ENCODE measurements at places on chromosomes 4 and X. TPM values are rescaled to one million over a fixed set of nuclear protein-coding genes. Genes with fewer than 3 reads are reported as not detected.
A peak's percentile ranks its signal among the peaks of the same experiment; 100 is the strongest.

GRCh38 chr4:164977243-164978164 is at the start of gene TRIM61:
Gene TRIM61 (minus strand): TSS chr4:164977657. CDS start chr4:164970002, 7,655 bp downstream.
- DNase-seq = no peak

The RAI2 gene
- 0.11 TPM for total RNA-seq

The PROM1 gene
- not detected for total RNA-seq

DNA sequence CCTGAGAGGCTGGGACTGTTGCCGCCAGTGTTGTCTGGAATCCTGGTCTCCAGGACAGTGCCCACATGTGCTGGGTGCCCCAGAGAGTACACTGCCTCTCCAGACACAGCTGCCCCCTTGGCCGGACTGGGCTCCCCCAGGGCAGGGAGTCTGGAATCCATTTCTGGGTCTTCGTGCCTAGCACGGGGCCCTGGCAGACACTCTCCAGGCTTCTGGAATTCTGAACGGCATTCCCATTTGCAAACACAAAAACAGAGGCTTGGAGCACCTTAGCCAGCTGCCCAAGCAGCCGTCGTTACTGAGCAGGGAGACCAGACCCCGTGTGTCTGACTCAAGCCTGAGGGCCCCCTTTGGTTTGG is 20.8 kb downstream of the HMX1 start:
- no peak for DNase-seq

GRCh38 chr4:45324455-45325417 is 598.4 kb upstream of the GNPDA2 start:
- DNase-seq = no peak

The CNGA1 gene
- not detected for total RNA-seq

DNA sequence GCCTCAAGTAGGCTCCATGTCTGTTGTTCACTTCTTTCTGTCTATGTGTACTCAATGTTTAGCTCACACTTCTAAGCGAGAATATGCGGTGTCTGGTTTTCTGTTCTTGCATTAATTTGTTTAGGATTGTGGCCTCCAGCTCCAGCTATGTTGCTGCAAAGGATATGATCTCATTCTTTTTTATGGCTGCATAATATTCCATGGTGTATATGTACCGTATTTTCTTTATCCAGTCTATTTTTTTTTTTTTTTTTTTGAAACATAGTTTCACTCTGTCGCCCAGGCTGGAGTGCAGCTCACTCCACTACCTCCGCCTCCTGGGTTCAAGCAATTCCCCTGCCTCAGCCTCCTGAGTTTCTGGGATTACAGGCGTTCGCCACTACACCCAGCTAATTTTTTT is 5.7 kb upstream of the TMEM150C start:
- no peak for DNase-seq

The FNIP2 gene
- total RNA-seq = 17.6 TPM

- no peak for DNase-seq
Observed at GRCh38 chr4:8322794-8323704, 53.5 kb downstream of the HTRA3 start.

- peak; percentile 22 for DNase-seq
Observed at GRCh38 chr4:138034871-138035270, 207.3 kb downstream of the SLC7A11 start.

The RXFP1 gene
- 0.32 TPM for total RNA-seq

GRCh38 chr4:58138786-58139668 is 1028.8 kb upstream of the IGFBP7 start:
- DNase-seq = no peak

DNA sequence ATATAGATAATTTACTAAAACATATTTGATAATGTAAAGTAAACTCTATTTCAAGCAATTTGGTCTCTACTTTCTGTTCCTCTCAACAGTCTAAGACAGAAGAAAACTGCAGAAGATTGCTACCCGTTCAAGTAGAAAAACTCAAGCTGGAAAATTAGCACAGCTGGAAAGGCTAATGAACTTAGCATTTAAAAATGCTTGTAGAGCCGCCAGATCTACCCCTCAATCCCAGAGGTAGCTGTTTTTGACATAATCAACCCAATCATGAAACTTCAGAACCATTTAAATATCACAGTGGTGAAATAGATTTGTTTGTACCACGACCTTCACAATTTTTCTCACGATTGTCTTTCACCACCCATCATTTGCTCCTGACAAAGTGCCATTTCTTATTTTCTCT is 479.5 kb downstream of the SPRY1 start:
- DNase-seq = no peak

The ASMT gene
- not detected for total RNA-seq

DNA sequence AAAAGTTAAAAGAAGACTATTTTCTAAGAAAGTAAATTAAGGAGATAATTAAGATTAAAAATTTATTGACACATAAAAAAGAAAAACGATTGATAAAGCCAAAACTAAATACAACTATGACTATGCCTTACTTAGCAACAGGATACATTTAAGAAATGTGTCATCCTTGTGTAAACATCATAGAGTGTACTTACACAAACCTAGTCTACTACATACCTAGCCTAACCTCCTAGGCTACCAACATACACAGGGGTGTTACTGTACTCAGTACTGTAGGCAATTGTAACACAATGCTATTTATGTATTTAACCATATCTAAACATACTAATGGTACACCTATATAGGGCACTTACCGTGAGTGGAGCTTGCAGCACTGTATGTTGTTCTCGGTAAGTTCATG is 108.3 kb downstream of the ANXA10 start:
- peak; percentile 24 for DNase-seq

DNA sequence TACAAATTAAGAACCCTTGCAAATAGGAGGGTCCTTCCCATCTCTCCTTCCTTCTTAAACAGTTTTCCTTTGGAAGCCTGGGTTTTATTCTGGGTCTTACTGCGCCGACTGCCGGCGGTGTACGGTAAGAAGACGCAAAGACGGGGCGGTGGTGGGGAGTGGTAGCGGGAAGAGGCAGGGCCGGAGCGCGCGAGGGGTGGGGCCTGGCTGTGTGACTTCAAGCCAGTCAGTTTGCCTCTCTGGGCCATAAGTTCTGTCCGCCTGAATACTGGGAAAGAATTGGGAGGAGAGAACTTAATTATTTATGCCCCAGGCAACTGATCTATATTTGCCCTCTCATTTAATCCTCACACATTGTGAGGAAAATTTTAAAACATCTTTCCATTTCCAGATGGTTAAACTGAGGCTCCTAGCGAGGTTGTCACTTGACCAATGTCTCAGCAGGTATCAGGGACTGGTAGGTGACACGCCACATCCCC is 726 bp upstream of the KANTR start:
- peak; percentile 68 for DNase-seq

DNA sequence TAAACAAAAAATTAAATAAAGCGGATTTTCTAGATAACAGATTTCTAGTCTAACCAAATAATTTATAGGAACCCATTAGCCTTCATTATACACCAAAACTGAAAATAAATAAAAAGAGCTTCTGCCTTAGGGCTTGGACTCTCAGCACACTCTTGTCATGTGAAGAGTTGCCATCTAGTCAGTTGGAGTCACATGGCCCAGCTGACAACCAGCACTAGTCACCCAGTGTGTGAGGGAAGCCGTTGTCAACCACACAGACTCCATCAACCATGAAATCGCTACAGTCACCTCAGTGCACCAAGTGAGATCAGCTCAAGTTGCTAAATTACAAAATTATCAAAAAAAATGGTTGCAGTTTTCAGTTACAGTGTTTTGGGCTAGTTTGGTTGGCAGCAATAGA is 470.0 kb downstream of the GASK1B start:
- DNase-seq = no peak

The SATL1 gene
- not detected for total RNA-seq

- no peak for DNase-seq
Observed at GRCh38 chr4:8310306-8310705, 40.8 kb downstream of the HTRA3 start.

DNA sequence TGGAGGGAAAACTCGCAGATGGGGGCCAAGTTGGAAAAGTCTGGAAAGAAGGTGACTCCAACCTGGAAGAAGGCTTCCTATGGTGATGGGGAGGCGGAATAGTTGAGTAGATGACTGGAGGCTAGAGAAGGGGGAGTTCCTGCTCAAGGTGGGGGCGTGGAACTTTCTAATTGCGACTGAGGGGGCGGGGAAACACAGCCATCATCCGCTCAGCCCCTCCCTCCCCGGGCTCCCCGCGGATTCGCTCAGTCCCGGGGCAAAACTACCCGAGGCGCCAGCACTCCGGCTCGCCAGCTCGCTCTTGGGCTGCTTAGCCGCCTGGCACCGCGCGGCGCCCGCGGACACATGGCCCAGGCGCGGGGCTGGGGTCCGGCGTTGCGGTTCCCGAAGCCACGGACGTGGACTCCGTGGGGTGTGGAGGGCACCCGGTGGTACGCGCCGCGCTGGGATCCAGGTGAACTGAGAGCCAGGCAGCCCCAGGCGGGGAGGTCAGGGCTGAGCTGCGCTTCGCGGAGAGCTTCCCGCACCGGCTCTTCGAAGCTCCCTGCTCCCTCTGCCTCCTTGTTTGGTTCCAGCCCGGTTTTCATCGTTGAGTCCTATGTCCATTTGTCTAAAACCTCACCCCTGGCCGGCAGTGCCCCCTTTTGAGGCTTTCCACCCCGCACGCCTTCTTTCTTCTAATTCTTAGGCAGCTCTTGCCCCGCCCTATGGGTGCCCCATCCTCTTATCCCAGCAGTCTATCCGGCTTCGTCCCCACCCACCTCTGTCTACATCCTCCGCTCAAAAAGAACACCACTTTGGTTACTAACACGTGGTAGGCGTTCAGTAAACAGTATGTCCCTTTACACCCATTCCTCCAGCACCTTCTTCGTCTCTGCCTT is 38.9 kb downstream of the STARD8 start:
- no peak for DNase-seq

The SHROOM3 gene
- 0.46 TPM for total RNA-seq

- DNase-seq = no peak
Observed at GRCh38 chr4:38669208-38669607, 5.2 kb downstream of the KLF3 start.

The MTNR1A gene
- not detected for total RNA-seq

GRCh38 chr4:40619600-40619999 is 10.1 kb downstream of the RBM47 start:
- no peak for DNase-seq

The MGARP gene
- 2.1 TPM for total RNA-seq

- DNase-seq = no peak
Observed at GRCh38 chrX:96386981-96387380, 297.7 kb upstream of the DIAPH2 start.

DNA sequence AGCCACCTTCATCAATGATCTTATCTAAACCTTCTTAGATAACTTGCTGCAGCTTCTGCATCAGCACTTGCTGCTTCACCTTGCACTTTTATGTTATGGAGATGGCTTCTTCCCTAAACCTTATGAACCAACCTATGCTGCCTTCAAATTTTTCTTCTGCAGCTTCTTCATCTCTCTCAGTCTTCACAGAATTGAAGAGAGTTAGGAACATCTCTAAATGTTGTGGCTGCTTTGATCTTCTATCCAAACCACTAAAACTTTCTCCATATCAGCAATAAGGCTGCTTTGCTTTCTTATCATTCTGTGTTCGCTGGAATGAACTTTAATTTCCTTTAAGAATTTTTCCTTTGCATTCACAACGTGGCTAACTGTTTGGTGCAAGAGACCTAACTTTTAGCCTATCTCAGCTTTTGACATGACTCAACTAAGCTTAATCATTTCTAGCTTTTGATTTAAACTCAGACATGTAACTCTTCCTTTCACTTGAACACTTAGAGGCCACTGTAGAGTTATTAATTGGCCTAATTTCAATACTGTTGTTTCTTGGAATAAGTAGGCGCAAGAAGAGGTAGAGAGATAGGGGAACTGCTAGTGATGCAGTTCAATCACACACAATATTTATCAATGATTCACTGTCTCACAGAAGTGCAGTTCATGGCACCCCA is 36.1 kb upstream of the CORIN start:
- no peak for DNase-seq

The CD38 gene
- not detected for total RNA-seq

The SUPT20HL2 gene
- not detected for total RNA-seq

The MAGEA11 gene
- not detected for total RNA-seq

The MAGEB1 gene
- total RNA-seq = not detected

The CXCL1 gene
- 2.0 TPM for total RNA-seq

The RADX gene
- 1.3 TPM for total RNA-seq

DNA sequence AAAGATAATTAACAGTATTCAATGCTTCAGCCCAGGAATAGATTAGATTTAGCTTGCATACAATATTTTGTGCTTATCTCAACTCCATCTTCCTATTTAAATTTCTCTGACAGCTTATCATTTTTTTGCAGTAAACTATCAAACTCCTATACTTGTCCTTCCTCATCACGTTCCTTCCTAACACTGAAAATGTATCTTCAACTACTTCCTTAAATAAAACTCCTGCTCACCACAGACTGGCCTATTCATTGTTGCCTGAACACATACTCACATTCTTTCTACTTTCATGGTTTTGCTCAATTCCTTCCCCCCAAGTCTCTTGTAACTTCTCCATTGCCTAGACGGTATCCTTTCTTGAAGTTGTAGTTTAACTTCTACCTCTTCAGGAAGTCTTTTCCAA is 28.5 kb upstream of the PTPN13 start:
- DNase-seq = no peak

DNA sequence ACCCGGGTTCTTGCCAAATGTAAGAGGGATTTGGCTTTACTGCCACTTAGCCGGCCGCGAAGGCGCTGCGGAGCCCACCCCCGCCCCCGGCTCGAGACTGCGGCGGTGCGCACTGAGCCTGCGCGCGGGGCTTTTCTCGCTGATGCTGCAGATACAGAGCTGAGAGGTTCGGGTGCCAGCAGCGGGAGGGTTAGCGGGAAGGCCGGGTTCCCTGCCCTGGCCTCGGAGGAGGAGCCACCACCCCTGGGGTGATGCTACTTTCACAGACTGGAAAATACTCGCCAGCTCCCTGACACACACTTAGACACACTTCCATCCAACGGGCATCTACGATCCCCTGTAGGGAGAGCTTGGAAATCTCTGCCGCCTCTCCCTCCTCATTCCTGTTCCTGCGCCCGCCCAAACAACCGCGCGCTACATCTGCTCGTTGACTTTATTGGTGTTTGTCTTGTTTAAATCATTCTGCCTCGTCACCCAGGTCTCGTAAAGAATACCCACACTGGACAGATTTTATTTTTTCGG is 2.1 kb upstream of the PCDH7 start:
- peak; percentile 75 for DNase-seq

DNA sequence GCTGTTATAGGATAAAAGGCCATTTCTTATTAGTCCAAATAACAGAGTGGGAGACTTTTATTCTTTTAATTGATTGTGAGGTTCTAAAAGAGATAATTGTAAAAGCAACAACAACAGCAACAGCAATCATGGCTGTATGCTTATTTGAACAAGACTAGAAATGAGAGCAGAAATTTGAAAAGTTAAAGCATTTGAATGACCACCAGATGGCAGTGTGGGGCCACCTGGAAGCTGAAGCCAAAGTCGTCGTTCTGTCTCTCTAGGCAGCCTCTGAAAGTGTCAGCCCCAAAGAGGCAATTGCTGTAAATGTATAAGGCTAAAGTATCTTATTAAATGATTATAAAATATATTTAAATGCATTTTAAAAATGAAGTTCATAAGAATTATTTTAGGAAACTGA is 42.2 kb downstream of the SH2D1A start:
- peak; percentile 15 for DNase-seq

- DNase-seq = peak; percentile 47
Observed at GRCh38 chr4:26719954-26720552, 136.2 kb downstream of the TBC1D19 start.

The DUX4 gene
- total RNA-seq = not detected
